GM04503 (cell line): ENCODE measurements at places on chromosomes 1 and 21.

DNA sequence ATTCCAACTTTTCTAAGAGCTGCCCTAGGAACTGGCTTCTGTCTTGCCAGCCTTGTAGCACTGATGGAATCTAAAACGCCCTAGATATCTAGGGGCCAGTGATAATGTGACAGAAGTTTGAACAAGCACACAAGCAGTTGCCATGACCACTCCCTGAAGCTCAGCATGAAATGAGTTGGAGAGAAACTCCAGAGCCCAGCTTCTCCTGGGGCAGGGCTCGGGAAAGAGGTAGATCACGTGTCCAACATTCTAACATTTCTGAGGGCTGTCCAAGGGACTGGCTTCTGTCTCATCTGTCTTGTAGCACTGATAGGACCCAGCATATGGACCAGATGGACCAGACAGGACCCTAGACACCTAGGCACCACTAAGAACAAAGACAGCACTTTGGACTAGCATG lies 37.9 kb downstream of the OMA1 start:
- DNase-seq: no peak

DNA sequence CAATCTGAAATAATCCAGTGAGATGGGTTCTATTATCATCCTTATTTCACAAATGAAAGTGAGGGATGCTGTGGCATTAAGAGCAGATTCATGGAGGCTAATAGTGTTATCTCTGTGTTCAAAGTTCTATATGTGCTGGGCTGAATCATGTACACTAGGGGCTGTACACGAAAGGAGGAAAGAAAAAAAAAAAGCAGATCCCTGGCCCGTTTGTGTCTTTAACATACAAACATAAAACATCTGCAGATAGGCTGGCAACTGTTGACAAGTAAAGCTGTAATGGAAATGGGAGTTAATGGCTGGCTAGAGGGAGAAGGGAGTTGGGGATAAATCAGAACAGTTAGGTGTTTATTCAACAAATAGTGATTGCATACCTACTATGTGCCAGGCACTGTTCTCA lies 3.1 kb downstream of the WNT2B start:
- DNase-seq: no peak

- DNase-seq: no peak
Measured at GRCh38 chr1:174871886-174872285, 127.9 kb upstream of the CACYBP start.

GRCh38 chr1:18581420-18581880 lies 49.2 kb upstream of the PAX7 start:
- no peak for DNase-seq

DNA sequence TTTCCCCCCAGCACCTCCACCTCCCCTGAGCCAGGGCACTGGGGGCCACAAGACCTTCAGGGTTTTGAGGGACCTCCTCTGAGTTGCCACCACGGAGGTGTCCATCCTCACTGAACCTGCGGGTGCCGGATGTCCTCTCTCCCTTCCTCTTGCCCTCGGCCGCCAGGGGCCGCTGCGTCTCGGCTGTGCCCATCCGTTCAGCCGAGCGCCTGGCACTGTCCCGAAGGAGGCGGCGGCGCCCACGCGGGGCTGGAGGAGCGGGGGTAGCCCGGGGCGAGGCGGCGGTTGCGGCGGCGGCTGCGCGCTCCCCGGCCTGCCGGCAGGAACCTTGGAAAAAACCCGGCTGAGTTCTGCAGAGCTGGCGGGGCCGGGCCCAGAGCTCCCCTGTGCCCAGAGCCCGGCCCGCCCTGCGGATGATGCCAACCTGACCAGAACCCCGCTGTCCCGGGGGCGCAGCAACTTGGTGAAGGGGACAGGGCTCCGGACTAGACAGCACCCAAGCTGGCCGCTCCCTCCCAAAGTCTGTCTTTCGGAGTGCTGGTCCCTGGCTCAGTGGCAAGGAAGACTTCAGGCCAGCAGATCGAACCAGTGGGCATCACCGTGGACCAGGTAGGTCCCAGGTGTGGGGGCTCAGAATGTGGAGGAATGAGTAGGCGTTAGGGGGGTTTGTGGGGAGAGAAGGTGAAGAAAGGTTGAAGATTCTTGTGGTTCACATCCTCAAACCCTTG lies 3.7 kb upstream of the PPM1J start:
- no peak for DNase-seq

GRCh38 chr1:103230061-103230460 lies 121.7 kb upstream of the COL11A1 start:
- DNase-seq: no peak

DNA sequence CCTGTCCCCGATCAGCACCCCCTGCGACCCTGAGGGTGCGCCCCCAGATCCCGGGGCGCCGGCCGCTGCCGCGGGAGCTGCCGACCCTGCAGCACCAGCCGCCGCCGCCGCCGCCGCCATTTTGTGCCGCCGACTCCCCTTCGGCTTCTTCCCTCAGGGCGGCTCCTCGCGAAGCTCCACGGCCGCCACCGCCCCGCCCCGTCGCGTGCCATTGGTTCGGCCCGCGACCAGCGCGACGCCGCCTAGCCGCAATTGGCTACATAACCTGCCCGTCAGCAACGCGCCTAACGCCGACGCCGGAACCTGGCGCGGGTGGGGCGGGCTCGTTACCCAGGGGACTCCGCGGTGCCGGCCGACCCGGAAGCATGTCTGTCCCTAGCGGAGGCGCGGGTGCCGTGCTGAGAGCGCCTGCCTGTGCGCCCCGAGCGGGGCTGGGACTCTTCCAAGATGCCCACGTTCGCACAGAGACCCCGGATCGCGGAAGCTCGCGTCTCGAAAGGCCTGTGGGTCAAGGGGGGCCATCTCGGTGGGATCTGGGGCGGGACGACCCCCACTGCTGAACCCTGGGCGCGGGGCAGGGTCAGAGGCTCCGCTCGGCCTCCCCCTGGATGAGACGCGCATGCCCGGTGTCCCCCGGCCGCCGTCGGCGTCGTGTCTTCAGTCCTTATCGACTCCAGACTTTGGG lies at the start of gene CCNL2:
TSS of gene CCNL2 (minus strand) at position 149 of the 685 bp plus-strand sequence. CDS start at position 120, 29 bp downstream.
- peak; percentile 77 for DNase-seq

DNA sequence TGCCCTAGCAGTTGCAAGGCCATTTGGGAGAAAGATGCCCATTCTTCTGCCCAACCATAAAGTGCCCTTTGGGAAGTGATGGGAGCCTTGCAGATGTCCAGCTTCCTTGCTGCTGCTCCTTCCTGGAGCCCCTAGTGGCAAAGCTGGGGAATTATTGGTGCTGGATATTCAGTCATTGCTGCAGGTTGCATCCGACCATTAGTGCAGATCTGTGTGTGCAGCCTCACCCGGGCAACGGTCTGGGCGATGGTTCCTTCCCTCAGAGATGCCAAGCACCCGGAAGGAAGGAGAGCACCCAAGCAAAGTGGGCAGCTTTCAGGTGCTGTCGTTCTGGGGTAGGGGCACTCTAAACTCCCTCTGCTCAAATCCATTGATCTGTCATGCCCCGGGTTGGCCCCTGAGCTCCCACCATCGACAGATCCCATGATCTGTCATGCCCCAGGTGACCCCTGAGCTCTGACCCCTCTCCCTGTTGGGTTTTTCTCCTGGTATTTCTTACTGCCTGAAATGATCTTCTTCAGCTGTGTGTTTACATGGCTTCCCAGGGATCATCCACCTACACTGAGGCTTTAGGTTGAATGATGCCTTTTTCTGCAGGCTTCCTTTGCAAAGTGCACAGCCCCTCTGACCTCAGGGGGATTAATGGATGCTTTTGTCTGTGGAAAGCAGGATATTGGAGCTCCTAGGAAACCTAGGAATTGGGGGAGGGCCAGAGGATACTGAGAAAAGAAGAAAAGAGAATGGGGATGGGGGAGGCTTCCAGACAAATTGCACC lies 467.5 kb downstream of the PTPRU start:
- DNase-seq: no peak

DNA sequence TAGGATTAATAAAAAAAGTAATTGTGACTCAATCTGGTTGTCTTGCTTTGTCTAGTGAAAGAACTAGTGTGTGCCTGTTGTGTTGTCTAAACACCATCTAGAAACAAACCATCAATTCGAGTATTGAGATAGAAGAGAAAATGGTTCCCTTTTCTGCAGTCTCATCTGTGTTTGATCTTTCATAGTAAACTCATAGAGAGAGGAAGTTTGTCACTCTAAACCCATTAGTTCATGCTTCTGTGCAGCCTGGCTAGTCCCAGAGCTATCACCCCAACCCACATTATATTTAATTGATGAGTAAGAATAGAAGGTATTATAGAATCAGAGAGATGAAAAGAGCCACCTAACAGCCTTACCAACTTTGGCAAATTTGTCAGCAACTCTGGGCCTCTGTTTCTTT lies 99.5 kb downstream of the TGFB2 start:
- DNase-seq: no peak

GRCh38 chr1:67441183-67441582 lies 11.0 kb upstream of the SERBP1 start:
- no peak for DNase-seq

GRCh38 chr1:185656663-185657062 lies 77.5 kb upstream of the HMCN1 start:
- no peak for DNase-seq

GRCh38 chr21:15278279-15278678 lies 213.5 kb upstream of the NRIP1 start:
- DNase-seq: no peak

DNA sequence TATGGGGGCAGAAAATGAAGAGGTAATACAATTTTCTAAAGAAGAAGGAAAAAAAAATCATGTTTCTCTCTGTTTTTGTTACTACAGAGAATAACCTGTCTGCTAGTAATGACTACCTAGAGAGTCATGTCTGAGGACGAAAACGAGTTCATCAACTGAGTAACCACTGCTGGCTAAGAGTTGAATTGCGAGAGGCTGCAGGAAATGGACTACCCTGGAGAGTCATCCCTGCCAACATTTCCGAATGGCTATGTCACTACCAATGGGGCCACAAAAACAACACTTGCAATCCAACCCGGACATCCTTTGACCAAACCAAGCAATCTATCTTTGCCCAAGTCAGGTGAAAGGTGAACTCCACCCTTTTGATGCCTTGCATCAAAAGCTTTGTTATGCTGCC lies 120.6 kb downstream of the FCRL5 start:
- DNase-seq: peak; percentile 5

GRCh38 chr1:199303035-199303434 lies 664.2 kb downstream of the PTPRC start:
- no peak for DNase-seq

DNA sequence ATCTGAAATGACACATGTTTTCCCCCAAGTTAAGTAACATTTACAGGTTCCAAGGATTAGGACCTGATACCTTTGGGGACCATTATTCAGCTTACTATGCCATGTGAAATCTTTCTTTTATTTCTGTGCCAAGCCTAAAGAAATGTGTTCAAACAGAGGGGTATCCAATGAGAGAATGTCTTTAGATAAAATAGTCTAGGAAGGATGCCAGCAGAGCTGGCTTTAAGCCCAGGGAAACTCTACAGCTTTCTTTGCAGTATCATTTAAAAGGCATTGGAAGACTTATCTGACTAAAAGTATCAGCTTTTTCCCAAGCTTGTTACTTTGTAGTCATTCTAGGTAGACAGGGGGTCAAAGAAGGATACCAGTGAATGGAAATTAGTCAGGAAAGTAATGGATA lies 860.4 kb downstream of the PLA2G4A start:
- DNase-seq: no peak

DNA sequence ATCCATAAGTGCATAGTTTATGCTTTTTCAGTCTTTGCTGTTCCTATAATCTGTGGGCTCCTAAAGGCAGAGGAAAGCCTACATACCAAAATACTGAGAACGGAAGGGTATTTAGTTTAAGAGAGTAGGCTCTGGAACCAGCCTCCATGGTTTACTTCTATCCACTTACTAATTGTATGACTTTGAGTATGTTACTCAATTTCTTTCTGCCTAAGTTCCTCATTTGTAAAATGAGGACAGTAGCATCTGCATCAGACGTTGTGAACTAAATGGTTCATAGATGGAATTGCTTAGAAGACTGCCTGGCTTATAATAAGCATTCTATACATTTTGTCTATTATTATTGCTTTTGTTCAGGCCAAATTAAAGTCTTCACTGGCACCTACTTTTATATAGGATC lies 111.0 kb downstream of the NTNG1 start:
- DNase-seq: no peak

GRCh38 chr1:112296908-112297307 lies 99.1 kb upstream of the CTTNBP2NL start:
- DNase-seq: no peak

DNA sequence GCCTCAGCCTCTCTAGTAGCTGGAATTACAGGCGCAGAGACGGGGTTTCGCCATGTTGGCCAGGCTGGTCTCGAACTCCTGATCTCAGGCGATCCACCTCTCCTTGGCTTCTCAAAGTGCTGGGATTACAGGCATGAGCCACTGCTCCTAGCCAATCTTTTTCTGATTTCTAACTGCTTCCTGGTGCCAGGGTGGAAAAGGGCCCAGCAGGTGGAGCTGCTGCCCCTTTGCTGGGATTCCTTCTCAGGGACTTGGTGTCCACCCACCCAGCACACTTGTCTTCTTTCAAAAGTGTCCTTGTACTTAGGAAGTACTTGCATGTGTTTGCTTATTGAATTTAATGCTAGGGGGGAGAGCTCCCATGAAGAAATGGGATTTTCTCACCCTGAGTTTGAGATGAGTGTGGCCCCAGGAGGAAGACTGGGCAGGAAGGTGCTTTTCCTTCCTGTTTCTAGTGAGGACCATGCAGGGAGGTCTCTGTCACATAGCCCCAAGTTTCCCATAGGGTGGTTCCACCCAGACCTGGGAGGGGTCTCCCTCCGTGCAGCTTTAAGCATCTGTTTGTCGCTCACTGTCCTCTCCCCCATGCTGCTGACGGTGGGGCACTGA lies 14.2 kb downstream of the UTP11 start:
- no peak for DNase-seq

DNA sequence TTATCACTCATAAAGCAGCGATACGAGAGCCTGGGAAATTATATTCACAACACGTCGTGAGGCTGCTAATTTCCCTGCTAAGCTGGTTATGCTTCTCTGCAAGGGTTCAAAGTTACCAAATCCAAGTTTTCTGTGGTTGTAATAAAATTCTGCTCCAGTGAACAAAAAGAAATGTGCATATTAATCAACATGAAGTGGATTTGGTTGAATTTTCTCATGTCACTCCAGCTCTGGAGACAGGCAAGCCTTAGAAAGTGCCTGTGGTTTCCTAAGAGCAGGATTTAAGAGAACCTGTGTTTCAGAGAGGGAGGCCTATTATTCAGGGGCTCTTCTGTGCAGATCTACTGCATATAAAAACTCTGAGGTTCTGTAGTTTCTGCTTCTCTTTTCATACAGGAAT lies 87.5 kb downstream of the WLS start:
- DNase-seq: no peak

- DNase-seq: no peak
Measured at GRCh38 chr1:56441601-56442000, 137.8 kb downstream of the PLPP3 start.

DNA sequence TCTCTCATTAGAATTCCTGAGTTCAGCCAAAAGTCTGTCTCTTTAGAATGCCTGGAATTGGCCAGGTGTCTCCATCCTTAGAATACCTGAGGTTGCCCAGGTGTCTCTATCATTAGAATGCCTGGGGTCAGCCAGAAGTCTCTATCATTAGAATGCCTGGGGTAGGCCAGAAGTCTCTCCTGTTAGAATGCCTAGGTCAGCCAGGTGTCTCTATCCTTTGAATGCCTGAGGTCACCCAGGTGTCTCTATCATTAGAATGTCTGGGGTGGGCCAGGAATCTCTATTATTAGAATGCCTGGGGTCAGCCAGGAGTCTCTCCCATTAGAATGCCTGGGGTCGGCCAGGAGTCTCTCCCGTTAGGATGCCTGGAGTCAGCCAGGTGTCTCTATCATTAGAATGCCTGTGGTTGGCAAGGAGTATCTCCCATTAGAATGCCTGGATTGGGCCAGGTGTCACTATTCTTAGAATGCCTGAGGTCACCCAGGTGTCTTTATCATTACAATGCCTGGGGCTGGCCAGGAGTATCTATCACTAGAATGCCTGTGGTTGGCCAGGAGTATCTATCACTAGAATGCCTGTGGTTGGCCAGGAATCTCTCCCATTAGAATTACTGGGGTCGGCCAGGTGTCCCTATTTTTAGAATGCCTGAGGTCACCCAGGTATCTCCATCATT lies 43.0 kb downstream of the RNF187 start:
- no peak for DNase-seq
